ENCODE measurements at places on chromosomes 5 and 9.

DNA sequence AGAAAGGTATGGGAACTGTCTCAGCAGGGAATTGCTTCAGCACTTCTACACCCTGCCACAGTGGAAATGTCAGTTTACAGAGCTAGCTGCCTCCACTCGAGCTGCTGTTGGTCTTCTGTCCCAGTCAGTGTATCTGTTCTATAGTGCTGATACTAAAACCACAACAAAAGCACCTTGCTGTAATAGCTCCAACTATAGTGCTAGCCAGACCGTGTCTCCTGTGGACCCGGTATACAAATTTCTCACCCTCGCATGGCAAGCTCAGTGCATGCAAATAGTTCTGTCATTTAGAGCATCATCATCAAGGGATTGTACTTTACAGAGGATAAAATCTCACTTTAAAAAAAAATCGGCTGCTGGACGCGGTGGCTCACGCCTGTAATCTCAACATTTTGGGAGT is 51.5 kb upstream of the IQGAP2 start:
- no peak for DNase-seq

DNA sequence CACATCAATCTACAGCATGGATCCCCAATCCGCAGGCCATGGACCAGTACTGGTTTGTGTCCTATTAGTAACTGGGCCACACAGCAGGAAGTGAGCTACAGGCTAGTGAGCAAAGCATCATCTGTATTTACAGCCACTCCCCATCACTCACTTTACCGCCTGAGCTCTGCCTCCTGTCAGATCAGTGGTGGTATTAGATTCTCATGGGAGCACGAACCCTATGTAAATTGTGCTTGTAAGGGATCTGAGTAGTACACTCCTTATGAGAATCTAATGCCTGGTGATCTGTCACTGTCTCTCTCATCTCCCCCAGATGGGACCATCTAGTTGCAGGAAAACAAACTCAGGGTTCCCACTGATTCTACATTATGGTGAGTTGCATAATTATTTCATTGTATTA is 212.7 kb upstream of the FAM174A start:
- DNase-seq, result no peak

DNA sequence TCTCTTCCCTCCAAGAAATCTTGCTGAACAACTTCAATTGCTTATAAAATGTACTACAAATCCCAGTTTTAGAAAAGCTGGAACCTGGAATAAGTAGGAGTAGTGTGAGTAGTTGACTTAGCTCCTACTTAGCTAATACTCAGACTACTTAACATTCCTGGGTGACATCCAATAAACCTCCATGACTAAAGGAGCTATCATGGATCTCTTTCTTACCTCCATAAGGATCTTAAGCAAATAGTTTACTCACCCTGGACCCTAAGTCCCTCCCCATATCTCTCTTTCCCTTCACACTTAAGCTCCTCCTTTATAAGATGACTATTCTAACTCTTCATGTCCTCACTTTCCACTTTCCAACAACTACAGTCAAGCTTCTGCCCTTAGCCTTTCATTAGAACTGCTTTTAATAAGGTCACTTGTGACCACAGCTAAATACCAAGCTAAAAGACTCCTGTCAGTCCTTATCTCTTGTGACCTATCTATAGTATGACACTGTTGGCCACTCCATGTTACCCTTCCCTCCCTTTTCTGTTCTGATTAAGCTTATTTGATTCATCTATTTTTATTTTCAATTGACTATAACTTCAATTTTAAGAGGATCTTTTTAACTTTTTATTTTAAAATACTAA is 194.9 kb downstream of the RFX3 start:
- no peak for DNase-seq

DNA sequence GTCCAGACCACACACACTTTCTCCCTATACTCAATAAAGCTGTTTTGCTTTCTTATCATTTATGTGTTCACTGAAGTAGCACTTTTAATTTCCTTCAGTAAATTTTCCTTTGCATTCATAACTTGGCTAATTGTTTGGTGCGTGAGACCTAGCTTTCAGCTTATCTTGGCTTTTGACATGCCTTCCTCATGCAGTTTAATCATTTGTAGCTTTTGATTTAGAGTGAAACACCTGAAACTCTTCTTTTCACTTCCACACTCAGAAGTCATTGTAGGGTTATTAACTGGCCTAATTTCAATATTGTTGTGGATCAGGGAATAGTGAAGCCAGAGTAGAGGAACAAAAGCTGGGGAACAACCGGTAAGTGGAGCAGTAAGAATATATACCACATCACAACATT is 114.7 kb downstream of the ST8SIA4 start:
- no peak for DNase-seq

DNA sequence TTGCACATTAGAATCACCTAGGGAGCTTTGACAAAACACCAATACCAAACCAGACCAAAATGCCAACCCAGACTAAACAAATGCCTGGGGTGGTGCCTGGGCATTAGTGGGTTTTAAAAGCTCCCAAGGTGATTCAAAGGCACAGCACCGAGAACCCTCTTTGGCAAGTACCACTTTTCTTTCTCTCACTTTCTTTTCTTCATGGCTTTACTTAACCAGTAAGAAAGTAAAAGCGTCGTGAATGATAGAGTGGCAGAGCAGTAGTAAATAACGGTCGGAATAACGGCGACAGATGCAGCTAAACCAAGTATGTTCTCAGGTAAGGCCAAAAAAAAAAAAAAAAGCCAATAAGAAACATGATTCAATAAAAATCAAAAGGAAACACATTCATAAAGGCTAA is 49.5 kb downstream of the ZNF608 start:
- DNase-seq, result no peak

GRCh38 chr5:177446200-177447065 is at the start of gene PRR7:
Gene PRR7, plus strand, starts transcription at chr5:177446814. Its CDS starts 8,254 bp downstream, at chr5:177455068.
- DNase-seq, result peak; percentile 61

DNA sequence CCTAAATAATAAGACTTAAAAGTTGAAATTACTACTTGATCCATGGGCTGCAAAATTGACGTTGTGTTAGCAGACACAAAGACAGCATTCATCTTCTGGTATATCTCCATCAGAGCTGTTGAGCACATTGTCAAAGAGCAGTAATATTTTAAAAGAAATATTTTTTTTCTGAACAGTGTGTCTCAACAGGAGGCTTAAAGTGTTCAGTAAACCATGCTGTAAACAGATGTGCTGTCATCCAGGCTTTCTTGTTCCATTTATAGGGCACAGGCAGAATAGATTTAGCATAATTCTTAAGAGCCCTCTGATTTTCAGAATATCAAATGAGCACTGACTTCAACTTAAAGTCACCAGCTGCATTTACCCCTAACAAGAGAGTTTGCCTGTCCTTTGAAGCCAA is 29.7 kb upstream of the CCNH start:
- DNase-seq, result no peak

GRCh38 chr5:135497971-135498636 is 37.7 kb downstream of the NEUROG1 start:
- DNase-seq, result no peak

DNA sequence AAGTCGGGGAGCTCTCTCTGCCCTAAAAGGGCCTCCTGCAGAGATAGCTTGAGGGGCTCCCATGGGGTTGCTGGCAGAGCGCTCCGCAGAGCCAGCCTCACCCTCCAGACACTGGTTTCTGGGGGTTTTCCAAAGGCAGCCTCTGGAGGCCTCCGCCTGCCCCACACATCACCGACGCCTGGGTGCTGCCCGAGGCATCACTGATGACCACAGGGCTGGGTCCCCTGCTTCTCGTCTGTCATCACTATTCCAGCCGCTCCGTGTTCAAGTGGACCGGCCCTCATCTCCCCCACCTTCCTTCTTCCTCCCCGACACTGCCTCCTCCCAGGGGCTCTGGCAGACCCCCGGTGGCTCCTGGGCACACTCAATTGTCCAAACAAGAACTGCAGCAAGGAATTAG is 64.1 kb upstream of the IRX4 start:
- DNase-seq, result no peak

GRCh38 chr5:55591686-55592085 is 56.9 kb upstream of the PLPP1 start:
- no peak for DNase-seq

DNA sequence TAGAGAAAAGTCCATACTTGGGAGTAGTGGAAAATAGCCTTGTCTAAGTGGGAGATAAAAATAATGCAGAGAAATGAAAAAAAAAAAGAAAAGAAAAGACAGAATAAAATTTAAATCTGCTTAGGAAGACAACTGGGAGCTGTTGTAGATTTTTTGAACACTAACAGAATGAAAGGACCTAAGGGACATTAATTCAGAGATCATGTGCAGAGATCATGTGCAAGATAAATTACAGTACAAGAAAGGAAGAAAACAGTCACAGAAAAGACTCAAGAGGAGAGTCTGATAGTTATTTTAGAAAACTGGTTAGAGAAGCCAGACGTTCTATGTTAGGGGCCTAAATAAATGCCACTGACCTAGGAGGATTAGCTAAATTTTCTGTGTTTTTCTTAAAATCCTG is 1226.8 kb upstream of the NUDT12 start:
- DNase-seq, result no peak

- peak; percentile 1 for DNase-seq
These were observed 202.8 kb downstream of the CWC27 start for GRCh38 chr5:64971513-64971912.

GRCh38 chr9:18791074-18791473 is 241.9 kb downstream of the SAXO1 start:
- DNase-seq, result peak; percentile 31

- DNase-seq, result peak; percentile 58
These were observed 8.0 kb upstream of the SEMA4D start for GRCh38 chr9:89505911-89506310.

GRCh38 chr9:97572196-97572891 is 60.8 kb downstream of the TSTD2 start:
- no peak for DNase-seq

DNA sequence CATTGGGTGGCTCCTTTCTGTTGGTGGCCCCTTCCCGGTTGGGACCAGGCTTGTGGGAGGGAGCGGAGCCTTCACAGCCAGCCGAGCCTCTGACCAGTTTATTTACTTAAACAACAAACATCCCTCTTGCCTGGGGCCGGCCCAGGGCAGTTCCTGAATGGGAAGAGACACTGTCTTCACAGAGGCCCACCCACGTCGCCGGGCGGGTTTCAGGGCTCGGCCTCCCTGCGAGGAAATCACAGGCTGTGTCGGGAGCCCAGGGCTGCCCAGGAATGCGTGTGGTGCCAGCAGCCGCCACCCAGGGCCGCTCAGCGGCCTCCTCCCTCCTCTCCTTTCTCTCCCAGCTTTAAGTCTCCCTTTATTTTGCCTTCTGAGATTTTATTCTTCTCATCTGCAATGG is 132.5 kb downstream of the HSD17B3 start:
- no peak for DNase-seq

- DNase-seq, result no peak
These were observed 335.6 kb upstream of the CLINT1 start for GRCh38 chr5:158194561-158194976.

GRCh38 chr5:111960476-111961215 is 203.7 kb upstream of the NREP start:
- no peak for DNase-seq

- no peak for DNase-seq
These were observed 2.6 kb downstream of the HDAC3 start for GRCh38 chr5:141633871-141634561.

DNA sequence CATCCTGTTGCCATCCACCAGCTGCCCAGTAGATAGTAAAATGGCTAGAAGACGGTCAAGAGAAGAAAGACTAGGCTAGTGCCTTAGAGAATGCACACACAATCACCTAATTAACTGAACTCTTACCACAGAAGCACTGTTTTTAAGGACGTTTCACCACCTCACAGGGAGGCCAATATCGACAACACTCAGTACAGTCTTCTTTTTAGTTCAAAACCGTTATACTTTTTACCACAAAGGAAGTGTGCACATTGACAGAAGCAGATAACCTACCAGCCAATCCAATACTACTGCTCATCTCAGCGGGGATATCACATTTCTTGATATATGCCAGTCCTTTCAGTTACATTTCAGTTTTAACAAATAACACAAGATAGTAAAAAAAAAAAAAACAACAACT is 122.3 kb downstream of the GNAQ start:
- DNase-seq, result no peak

GRCh38 chr9:92761686-92762085 is 2.9 kb downstream of the BICD2 start:
- DNase-seq, result no peak

- DNase-seq, result no peak
These were observed 2.4 kb upstream of the SNX2 start for GRCh38 chr5:122772446-122772845.

DNA sequence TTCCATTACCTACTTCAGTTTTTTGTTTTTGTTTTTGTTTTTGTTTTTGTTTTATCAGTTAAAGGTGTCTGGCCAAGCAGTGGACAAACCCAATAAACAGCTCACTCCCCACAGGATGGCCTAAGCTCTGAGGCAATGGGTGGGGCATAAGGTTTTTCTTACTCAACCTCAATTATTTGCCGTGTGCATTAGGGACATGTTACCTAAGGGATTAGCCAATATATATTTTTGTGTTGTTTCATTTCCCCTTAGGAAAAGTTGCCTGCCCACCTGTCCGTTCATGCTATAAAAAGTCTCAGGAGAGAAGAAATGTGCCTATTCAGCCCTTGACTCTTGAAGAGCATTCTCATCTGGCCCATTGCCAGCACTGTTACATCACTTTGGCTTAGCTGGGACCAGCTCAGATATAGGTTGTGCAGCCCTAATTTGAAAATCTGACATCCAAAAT is 7.3 kb downstream of the SH3RF2 start:
- DNase-seq, result peak; percentile 48

DNA sequence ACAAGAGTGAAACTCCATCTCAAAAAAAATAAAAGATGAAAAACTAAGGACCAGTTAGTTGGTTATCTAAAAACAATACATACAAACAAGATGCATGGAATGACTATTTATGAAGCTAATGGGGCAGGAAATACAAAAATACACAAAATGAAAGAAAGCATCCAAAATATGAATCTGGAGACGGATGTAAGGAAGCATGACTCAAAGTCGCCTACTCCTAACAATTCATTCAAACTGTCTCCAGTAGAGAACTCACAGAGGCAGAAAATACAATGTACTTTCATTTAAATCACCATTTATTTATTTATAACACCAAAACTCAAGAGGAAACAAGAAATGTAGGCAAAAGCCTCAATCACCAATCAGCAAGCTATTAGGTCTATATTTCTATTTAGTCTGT is 68.4 kb downstream of the SCAI start:
- DNase-seq, result no peak

DNA sequence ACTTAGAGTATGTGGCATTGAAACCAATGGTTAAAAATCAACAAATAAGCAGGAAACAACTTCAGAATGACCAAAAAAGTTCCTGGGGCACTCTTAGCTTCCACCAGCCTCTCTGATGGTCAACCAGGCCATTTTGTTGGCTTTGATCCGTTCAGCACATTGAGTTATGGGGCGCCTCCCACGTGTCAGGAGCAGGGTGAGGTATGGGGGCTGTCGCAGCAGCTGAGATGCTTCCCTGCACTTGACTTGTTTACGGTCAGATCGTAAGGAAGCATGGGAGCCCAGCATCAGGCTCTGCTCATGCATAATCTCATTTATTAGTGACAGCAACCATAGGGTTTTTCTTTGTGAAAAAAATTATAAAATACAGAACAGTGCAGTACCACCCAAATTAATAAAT is 16.7 kb downstream of the SYK start:
- DNase-seq, result no peak

GRCh38 chr5:60463179-60463868 is 236.6 kb downstream of the DEPDC1B start:
- DNase-seq, result no peak

Data from ACHN (cell line).